ENCODE measurements at places on chromosomes 7 and 10.

DNA sequence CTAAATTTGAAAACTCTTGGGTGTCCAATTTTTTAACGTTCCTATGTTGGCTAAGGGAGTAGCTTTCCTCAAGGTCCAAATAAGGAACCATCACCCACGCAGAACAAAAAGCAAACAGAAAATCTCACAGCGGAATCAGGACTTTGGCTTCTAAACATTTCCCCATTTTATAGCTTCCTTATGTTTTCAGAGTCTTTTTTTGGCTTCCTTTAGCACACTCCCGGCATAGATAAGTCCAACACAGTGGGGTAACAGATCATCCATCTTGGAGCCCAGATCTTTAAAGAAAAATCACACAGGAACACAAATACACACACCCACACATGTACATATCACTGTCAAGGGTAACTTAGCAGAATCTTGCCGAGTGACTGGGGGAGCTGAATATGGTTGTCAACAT lies 4.2 kb upstream of the TCF7L2 start:
- DNase-seq, result no peak

DNA sequence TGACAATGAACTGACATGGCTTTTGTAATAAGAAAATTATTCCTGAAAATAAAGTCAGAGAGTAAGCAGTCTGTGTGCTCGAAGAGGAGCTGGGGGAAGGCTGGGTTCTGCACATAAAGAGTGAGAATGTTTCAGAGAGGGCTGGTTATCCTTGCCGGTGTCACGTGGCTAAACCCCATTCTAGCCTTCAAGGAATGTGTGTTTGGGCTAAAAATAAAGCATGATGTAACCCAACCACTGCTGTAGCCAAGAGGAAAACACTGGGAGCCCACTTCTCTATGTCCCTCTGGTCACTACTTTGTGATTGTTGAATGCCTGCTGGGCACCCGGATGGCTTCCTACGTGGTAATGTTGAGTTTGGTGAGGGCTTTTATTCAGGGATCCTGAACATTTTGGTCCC lies 23.5 kb downstream of the WDFY4 start:
- DNase-seq, result no peak

DNA sequence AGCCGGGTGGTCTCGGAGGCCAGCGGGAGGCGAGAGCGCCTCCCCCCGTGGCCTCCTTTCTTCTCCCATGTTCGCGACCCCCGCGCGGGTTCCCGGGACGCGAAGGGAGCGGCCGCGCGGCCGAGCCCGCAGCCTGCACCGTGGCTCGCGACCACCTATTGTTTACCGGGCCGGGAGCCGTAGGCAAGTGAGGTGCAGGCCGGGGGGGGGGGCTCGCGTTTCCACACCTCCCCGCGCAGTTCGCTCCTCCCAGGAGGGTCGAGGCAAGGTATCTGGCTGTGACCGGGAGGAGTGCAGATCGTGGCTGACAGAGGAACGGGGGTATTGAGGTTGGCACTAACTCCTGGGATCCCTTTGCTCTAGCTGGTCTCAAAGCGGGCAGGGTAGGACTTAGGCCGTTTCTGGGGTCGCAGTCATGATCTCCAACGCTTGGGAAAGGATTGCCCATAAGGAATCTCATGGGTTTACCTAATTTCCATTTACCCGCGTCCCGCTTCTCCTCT lies 734 bp downstream of the PTPN12 start:
- DNase-seq, result no peak

DNA sequence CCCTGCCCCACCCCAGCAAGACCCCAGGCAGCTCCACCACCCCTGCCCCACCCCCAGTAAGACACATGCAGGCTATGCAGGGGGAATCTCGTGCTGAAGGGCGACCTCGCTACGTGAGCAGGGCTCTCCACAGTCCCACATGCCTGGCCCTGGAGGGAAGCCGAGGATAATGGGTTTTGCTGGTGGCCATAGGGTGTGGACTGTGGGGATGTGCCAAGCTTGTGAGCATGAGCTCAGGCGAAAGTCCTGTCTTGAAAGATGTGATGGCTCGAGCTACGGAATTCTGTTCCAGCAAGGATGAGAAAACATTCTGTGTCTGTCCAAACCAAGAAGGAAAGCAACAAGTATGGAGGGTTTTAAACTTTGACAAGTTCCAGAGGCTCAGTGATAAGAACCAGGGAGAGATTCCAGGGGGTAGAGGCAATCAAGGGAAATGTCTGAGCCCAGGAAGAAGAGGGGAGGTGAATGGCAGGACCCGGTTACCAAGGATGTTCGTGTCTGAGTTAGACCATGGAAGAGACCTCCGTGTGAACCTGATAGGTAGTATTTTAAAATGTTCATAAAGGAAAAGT lies 63.1 kb downstream of the PYROXD2 start:
- no peak for DNase-seq

GRCh38 chr7:157470701-157471131 lies 133.9 kb downstream of the DNAJB6 start:
- DNase-seq, result no peak

GRCh38 chr10:5305374-5305773 lies 59.4 kb upstream of the UCN3 start:
- no peak for DNase-seq

DNA sequence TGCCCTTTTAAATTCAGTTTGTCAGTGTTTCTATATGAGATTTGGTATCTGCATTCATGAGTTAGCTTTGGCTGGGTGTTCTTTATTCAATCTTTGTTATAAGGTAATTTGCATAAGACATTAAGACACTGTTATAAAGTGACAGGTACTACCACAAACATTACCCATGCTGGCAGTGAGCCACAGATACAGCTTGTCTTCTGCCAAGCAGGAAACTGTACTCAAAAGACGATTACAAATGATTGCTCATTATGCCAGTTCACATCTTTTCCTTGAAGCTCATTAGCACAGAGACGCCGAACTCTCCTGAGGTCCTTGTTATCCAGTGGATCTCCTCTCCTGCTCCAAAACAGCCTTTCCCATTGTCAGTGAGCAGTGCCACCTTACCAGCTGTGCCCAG lies 30.4 kb downstream of the AMPH start:
- DNase-seq, result no peak

GRCh38 chr7:17488829-17489228 lies 190.4 kb downstream of the AHR start:
- no peak for DNase-seq

DNA sequence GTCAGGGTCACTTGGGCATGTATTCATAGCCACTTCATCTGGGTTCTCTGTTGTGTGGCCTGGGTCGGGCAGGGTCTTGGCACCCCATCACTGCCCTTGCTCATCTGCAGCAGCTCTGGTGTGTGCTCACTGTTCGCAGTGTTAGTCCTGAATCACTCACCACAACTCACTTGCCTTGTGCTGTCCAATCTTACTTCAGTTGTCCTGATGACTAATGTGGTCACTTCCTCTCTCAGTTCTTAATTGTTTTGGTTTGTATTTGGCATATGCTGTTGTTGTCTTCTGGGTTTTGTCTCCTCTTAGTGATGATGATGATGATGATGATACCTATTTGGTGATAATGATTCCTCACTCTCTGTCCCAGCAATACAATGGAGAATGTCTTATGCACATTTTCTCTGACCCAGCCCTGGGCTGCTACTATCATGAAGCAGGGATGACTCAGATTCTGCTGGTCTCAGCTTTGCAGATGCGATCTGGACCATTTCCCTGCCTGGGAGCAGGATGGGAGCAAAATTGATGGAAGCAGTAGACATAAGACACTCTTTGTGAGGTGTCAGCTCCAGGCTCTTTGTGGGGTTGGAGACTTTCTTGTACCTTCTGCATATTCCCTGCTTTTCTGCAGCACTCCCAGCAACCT lies 17.0 kb downstream of the ADRA2A start:
- no peak for DNase-seq

DNA sequence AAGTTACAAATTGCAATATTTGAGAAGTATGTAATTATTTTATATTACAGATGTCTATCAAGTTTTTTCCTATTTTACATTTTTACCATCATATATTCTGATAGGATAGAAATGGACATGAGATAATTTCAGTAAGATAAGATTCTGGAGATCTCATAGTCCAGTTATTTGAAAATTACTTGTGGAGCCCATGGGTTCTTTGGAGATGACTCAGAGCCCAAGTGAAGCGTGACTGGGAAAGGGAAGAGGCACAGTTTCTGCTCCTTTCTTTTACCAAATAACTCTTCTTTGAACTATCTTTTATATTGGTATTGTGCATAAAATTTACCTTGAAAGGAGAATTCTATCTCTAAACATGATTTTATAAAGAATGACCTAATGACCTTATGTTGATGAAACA lies 2.4 kb downstream of the CD36 start:
- no peak for DNase-seq

- DNase-seq, result no peak
These were observed 48.8 kb downstream of the ANXA8 start for GRCh38 chr10:47435081-47435480.

All from activated naive CD4-positive, alpha-beta T cell (primary cell).